ENCODE measurements at places on chromosomes 6 and 20.

GRCh38 chr20:35515949-35516645 lies 13.4 kb downstream of the C20orf173 start:
- DNase-seq = no peak

DNA sequence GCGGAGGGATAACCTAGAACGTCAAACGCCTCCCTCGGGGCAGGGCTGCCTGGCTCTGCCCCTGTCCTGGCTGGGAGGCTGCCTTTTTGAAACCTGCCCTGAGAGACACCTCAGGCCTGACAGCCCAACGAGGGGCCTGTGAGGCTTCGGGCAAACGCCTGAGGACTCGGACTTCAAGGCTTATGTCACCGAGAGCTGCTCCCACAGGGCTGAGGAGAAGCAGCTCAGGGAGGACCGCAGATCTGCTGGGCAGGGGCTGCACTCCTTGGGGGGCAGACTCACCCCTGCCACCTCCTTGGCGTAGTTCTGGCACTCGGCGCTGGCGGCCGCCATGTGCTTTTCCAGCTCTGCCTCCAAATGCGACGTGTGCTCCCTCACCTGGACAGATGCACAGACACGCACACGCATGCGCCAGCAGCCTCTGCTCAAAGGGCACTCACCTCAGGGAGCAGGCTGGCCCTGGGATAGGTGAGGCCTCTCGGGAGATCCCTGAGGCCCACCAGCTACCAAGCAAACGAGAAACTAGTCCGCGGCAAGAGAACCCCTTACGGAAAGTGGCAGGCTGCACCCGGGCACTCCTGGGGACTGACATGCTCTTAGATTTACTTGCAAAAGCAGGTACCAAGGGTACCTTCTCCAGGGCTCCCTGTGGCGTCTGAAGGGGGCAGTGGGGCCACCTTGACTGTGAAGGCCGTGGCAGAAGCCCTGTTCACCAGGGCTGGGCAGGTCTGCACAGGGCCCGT lies 49.6 kb downstream of the DSTN start:
- DNase-seq = no peak

- DNase-seq = no peak
Measured at GRCh38 chr6:138285800-138286199, 67.5 kb upstream of the PBOV1 start.

DNA sequence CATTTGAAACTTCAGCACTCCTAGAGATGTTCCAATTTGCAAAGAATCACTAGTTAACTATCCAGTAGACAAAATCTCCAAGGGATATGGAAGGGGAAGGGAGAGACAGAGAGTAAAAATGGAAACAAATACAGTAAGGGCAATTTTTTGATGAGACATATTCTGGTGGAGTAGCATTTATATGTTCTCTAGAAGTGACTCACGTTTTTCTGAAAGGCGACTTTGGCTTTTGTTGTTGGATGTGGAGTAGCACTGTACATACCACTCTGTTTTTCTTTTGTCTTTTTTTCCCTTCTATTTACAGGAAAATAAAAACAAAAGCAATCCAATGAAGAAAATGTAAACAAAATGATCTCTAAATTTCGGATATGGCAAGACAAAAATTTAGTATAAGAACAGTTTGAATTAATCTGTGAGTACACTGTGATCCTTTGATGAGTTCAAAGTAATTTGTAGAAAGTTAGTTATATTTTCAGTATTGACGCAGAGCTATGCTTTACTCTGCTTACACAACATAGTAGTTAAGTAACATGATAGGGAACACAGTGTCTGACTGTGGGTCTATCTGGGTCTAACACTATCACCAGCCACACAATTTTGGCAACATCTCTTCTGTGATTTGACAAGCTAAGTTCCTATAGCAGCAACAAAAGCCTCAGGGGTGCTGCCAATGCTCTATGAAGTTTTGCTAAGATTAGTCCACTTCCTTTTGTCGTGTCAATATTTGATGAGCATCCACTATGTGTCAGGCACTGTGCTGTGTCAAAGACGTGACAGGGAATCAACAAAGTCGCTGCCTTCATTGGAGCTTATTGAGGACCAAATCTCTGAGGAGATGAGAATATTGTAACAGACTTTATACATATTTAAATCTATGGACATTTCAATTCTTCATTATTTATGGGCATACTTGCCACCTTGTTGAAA lies 27.3 kb upstream of the TAGAP start:
- no peak for DNase-seq

DNA sequence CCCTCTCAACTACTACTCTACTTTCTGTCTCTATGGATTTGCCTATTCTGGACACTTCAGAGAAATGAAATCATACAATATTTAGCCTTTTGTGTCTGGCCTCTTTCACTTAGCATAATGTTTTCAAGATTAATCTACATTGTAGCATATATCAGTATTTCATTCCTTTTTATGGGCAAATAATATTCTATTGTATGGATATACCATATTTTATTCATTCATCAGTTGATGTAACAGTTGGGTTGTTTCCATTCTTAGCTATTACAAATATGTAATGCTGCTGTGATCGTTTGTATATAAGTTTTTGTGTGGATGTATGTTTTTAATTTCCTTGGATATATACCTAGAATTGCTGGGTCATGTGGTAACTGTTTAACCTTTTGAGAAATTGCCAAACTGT lies 23.4 kb downstream of the FAM184A start:
- no peak for DNase-seq

DNA sequence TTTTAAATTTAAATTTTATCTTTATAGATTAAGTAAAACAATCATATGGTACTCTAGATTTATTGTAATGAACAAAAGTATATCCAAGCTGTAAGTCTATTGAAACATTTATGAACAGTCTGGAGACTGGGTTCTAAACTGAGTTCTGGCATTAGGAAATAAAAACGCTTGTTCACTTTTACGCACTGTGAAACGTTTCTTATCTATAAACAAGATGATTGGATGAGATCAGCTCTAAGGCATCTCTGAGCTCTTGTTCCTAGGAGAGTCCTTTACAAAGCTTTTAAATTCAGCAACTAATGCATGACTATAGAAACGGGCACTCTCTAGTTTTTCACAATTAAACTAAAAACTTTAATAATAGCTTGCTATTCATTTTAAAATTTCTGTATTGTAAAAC lies 6.8 kb downstream of the HUS1B start:
- DNase-seq = no peak

DNA sequence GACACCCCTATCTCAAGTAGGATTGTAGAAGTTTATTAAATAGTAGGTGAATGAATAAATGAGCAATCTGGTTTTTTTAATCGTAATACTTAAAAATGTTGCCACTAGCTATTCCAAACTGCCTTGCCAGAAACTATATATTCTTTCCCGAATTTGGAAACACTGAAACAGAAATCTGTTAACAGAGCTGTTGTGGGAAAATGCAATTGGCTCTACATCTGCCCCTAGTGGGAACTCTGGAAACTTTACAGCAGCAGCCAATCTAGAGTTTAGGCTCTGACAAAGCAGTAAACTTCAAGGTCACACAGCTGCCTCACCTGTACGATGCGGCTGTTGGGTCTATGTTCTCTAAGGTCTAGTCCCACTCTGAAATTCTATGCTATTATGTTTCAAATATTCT lies 41.7 kb downstream of the SYNE1 start:
- DNase-seq = no peak

DNA sequence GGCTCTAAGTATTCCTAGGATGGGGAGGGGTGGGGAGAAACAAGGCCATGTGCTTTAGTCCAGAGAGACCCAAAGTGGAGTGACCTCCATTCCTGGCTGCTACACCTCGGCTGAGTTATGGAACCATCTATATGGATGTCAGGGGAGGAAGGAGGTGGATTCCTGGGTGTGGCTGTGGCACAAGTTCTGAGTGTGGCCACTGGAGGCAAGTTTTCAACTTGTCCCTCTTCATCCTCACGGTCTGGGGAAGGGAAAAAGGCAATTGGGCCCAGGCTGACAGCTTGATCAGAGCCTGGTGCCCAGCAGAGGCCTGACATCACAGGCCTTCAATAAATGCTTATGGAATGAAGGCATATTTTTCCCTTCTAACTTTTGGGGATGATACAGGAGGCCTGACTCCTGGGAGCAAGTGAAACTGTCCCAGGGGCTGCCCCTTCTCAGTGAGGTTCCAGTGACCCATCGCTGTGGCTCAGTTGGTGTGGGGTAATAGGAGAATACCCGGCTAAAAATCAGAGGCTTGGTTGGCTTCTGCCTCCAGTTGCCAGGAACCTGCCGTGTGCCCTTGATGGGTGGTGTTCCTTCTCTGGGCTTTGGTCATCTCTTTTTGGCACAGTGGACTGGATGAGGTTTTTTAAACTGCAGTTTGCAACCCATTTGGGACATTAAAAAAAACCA lies 1.8 kb upstream of the ITPR3 start:
- DNase-seq = no peak
